Stimulated activated naive CD8-positive, alpha-beta T cell treated with anti-CD3 and anti-CD28 coated beads, Interleukin-15, amount 100 ng/mL, for 72 hours (primary cell): ENCODE measurements at places on chromosomes 7 and 10.

DNA sequence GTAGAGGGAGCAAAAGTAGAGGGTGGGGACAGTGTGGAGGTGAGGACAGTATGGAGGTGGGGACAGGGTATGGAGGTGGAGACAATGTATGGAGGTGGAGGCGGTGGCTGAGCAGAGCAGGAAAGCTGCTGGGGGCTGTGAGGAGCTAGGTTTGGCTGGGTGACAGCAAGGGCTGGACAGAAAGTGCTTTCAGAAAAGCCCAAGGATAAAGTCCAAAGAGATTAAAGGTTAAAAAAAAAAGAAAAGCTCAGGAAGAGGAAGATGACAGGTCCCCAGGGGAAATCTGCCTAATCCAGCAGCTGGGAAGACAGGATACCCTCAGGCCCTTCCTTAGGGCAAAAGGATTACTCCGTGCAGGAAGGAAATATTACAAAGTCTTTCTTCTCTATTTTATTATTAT, 32.1 kb upstream of the PFKFB3 start:
- no peak for DNase-seq

- no peak for DNase-seq
These were observed 13.2 kb upstream of the FRMPD2 start for GRCh38 chr10:48287417-48288391.

DNA sequence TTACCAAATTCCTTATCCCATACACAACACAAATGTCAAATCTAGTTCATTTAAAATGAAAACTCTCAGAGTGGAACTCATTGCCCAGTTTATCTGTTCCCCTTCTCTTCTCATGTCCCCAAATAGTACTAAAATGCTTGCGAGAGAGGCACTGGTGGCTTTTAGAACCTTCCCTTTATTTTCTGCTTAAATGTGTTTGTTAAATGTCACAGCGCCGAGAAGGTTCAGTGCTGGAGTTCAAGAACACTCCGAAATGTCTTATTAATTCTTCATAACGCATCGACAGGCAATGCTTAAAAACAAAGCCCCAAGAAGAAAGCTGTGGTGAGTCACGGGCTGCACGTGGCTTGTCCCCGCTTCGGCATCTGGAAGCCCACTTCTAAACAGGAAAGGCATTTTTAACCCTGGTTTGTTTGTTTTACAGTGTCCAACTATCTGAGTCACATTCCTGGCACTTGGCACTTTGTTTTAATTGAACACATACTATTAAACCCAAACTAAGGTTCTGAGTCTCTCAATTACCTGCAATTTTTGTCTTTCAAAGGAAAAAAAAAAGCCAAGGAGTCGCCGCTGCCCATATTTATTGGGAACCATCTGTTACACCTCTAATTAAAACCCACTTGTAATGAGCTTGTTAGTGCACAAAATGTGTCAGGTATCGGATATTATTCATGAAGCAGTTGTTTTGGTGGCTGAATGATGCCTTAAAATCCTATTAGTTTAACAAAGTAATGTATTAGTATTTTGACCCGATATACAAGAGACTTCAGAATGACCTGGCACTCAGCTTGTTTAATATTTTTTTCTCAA, 49.9 kb upstream of the MGMT start:
- DNase-seq = no peak

GRCh38 chr10:95782318-95782717, 26.4 kb downstream of the ENTPD1 start:
- DNase-seq = no peak

DNA sequence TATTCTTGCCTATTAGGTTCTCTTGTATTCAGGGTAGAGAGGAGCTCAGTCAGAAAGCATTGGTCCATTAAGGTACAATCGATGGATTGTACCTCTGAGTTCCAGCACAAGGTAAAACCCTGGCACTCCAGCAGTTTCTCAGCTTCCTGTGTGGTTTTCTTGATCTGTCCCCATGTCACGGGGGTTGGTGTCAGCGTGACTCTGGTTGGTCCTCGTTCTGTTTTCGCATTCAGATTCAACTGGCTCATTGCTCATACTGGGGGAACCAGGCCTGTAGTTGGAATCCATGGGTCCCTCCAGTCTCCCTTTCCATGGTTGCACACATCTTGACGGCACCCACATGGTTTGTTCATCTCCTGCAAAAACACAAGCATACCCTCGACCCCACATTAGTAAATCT, 32.7 kb upstream of the RASGEF1A start:
- peak; percentile 64 for DNase-seq

GRCh38 chr10:45407542-45407941, 33.5 kb downstream of the ALOX5 start:
- DNase-seq = no peak

DNA sequence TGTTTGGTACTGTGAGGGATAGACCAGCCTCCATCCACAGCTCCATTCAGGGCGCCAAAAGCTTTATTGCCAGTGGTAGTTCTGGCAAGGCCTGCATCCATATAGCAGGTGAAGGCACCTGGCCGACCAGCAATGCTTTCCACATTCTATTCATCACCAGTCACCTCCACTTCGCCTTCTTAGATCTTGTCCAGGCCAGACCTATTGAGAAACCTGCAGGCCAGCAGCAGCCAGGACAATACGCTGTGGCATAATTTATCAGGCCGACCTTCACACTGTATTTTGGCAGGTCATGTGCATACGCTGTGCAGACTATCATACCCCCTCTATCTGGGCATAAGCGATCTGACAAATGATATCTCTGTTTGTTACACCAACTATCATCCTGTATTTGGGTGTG, 15.2 kb upstream of the KNDC1 start:
- DNase-seq = no peak

- no peak for DNase-seq
These were observed 14.4 kb upstream of the SRPK2 start for GRCh38 chr7:105403128-105403527.

- DNase-seq = no peak
These were observed 8.0 kb upstream of the SP8 start for GRCh38 chr7:20794676-20795075.

- no peak for DNase-seq
These were observed 47.0 kb downstream of the KCNMA1 start for GRCh38 chr10:77590344-77591237.

DNA sequence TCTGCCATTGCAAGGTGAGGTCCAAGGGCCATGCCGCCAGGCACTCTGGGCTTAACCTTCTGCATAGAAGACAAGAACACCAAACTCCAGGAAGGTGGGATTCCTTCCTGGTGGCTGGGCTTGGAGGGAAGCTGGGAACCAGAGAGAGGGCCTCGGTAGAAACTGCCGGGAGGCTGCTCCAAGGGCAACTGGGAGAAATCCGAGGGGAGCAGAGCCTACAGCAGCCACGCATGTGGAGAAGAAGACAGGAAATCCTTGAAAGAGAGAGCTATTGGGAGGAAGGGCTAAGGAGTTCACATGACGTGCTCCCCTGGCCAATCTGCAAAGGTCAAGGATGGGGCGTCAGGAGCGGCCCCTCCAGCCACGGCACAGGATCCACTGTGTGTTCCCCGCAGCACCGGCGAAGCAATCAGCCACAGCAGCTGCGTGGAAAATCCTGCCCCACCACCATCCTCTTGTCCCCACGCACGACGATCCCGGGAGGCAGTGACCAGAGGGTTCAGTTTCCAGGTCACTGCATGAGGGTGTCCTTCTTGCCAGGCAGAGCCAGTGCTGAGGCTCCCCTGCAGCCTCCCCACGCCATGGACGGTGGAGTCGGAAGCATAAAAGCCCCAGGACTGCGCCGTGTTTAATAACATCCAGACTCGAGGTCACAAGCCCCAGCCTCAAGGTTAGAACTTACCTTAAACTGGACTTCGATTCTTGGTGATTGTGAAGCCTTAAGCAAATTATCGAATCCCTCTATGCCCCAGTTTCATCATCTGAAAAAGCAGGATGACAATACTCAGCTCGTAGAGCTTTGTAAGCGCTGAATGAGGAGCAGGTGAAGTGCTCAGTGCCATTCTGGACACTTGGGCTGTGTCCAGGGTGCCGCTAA, 8.6 kb upstream of the PPP2R2D start:
- DNase-seq = no peak
